ENCODE measurements at places on chromosomes 1 and 21. TPM values are rescaled to one million over a fixed set of nuclear protein-coding genes. Genes with fewer than 3 reads are reported as not detected.

GRCh38 chr1:99855914-99856450, 5.8 kb downstream of the AGL start:
- peak; percentile 3 for DNase-seq

- no peak for DNase-seq
These were observed 5.7 kb downstream of the QSOX1 start for GRCh38 chr1:180160357-180160756.

- no peak for DNase-seq
These were observed 16.5 kb downstream of the RGL1 start for GRCh38 chr1:183821309-183821888.

DNA sequence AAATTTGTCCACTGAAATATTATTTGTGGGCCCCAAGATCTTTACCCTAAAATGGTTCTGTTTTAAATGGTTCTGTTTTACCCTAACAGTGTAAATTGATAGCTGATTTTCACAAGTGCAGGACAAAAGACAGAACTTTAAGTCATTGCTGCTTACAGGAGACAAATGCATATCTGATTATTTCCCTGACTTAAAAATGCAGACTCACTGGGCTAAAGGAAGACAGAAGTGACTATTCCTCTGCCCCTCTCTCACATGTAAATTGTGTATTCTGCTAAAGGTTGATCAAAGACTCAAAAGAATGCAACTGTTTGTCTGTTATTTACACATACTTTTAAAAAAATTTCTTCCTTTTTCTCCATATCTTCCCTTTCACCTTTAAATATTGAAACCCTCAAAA, 12.7 kb downstream of the FCRL5 start:
- DNase-seq: no peak

DNA sequence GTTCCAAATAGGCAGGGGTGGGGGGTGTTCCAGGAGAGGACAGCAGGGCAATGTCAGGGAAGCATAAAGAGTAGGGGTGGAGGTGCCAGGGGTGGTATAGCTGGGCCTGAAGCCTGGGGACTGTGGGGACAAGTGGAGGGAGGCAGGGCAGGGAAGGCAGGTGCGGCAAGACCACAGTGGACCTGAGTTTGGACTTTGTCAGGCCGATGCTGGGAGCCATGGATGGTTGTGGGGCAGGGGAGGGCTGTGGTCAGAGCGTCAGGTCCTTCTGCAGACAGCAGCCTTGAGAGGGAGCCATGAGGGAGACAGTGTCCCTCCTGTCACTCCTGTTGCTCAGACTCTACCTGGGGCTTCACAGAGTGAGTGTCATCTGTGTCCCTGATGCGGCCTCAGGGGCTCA, 320.3 kb downstream of the PTPRU start:
- DNase-seq: no peak

- peak; percentile 19 for DNase-seq
These were observed at the start of gene PIK3CD for GRCh38 chr1:9651565-9652378. PIK3CD (plus strand) TSS chr1:9651731; CDS start chr1:9710456, 58,725 bp downstream.

- DNase-seq: no peak
These were observed 60.4 kb downstream of the LEPR start for GRCh38 chr1:65480684-65481405.

- no peak for DNase-seq
These were observed 13.7 kb upstream of the CCN1 start for GRCh38 chr1:85566890-85567289.

- peak; percentile 37 for DNase-seq
These were observed 520 bp downstream of the TMEM201 start for GRCh38 chr1:9589144-9589718.

- no peak for DNase-seq
These were observed 3.0 kb downstream of the BRDT start for GRCh38 chr1:91952187-91952586.

GRCh38 chr1:2047749-2048729, 2.2 kb upstream of the PRKCZ start:
- DNase-seq: no peak

- no peak for DNase-seq
These were observed 31.4 kb upstream of the LMX1A start for GRCh38 chr1:165387961-165388360.

DNA sequence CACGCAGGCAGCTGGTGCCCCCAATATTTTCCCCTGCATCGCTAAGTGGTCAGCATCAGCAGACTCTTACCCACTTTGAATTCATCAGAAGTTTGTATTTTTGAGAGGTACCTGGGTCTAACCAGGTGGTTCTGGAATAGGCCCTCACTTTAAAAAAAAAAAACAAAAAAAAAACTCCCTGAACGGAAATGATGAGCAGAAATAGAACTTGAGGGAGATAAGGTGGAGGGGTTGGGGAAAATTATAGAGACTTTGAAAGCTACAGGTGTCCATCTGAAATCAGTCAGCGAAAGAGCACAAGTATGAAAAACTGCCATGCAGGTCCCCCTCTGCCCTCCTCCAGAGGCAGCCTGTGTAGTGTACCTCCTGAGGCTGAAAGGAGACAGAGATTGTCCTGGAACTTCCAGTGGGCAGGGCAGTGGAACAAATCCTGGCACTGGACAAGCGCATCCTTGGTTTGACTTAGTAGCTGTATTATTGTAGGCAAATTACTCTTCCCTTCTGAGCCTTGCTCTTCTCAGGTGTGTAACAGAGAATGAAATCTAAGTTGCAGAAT, 1.2 kb downstream of the SLAMF7 start:
- no peak for DNase-seq

DNA sequence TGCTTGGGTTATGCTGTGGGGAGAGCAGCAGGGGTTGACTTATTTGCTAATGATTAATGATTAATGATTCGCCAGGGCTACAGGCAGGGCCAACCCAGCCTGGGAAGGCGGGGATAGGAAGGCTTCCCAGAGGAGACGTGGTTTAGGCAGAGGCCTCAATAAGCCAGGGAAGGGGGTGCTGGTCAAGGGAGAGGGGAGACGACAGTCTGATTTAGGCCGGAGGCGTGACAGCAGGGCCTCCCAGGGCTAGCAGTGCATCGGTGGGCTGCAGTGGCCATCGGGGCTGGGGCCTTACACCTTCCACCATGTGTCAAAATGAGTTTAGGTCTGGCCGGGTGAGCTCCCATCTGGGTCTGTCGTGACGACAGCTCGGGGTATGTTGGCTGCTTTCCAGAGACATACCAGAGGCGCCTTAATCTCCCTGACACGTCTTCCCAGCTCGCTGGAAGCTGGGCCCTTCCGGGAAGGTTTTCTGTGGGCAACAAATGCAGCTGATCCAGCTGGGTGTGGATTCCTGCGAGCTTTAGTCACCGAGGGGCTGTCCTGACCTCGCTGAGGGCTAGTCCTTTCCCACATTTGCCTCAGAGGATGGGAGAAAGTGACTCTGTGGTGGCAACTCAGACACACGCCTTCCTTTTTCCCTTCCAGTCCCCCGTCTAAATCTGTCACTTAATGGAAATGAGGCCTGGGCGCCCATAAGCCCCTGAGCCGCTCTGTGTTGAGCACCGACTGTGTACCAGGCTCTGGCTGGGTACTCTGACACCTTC, 3.7 kb upstream of the SLC1A7 start:
- peak; percentile 100 for DNase-seq

- DNase-seq: peak; percentile 63
These were observed 587 bp downstream of the SCNM1 start for GRCh38 chr1:151166505-151166956.

DNA sequence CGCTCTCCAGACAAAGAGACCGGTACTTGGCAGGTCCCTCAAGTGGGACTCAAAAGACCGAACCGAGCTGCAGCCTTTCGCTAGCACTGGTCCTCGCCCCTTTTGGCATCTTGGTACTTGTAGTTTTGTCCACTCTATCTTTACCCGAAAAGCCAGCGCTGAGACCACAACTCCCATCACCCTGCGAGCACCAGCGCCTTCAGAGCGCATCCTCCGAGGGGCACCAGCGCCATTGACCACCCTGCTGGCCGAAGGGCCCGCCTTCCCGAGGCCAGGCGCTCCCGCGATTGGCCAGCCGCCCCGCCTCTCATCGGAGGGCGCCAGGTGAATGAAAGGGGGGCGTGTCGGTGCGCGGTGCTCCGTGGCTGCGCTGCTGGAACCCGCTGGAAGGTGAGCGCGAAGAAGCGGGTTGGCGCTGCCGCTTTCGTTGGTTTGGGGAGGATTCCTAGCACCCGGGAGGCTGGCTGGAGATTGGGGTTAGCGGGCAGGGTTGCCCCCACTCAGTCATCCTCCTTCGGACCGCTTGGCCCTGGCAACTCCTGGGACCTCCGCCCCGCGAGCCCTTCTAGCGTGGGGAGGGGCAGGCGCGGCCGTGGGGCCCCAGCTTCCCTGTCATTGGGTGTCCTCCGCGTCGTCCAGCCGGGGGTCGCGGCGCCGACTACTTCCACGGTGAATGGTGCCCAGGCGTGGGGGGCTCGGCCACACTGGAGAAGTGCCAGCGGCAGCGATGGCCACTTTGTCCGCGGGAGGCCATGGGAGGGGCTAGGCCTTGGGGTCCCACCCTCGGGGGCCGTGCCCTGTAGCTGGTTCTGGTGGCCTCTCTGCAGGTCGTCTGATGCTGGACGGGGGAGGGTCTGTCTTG, at the start of gene ZBTB8B:
TSS of gene ZBTB8B (plus strand) at position 357 of the 862 bp plus-strand sequence. CDS start 5,553 bp downstream, outside the sequence.
- DNase-seq: peak; percentile 68

DNA sequence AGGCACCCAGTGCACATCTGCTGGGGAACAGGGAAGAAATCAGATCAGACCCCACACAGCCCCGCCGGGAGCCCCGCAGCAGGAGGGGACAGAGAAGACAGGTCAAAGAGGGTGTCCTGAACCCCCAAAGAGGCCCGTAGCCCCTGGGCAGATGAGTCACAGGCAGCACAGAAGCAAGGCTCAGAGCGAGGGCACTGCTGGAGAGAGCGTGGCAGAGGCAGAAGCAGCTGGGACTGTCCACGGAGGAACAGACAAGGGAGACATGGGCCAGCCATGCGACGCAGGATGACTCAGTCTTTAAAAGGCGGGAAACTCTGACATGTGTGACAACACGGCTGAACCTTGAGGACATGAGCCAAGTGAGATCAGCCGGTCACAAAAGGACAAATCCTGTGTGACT, 14.5 kb upstream of the PRDM16 start:
- DNase-seq: no peak

- no peak for DNase-seq
These were observed 35.1 kb upstream of the IFFO2 start for GRCh38 chr1:18991585-18991984.

DNA sequence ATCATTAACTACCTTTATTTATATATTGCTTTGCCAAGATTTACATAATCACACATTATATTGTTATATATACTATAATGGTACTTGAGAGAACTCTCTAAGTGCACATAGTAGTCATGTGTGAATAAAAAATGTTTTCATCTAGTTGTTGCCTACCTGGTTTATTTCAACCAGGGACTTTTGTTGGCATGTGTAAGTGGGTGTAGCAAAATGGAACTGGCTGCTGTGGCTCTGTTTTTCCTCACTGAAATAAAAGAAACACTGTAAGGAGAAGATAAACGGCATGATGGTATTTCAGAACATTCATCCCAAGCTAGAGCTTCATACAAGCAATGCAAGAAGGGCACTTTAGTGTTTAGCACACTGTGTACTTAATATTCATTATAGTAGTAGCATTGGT, 14.9 kb downstream of the RBBP4 start:
- no peak for DNase-seq

- DNase-seq: peak; percentile 66
These were observed 28.2 kb downstream of the TCEANC2 start for GRCh38 chr1:54081306-54082270.

- DNase-seq: peak; percentile 74
These were observed 309 bp downstream of the NSL1 start for GRCh38 chr1:212791261-212791675.

DNA sequence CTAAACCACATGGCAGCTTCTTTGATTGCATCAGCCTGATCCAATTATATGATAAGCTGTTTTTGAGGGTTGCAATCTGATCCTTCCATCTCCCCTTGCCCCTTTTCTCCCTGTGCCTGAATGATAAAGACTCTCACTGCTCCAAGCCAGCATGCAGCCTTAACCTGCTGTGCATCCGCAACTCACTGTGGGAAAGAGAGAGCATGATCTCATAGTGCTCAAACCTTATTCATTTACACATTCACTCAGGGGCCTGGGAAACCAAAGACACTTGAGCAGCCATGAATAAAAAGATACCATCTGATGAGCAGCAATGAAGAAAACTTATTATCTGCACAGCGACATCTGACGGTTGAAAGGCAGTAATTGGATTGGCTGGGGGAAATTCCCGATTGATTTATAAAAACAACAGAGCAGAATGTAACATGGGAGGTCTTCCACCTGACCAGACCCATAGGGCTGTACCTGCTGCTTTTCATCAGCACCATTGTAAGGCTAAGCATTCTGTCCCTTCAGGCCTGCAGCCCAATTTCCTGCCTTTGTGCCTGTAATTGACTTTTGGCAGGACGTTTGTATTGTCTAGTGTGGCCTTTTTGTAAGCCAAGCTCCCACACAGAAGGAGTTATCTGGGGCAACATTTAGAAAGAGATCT, 62.5 kb downstream of the KIAA0040 start:
- DNase-seq: peak; percentile 2

- DNase-seq: no peak
These were observed 1.6 kb upstream of the GREM2 start for GRCh38 chr1:240613356-240614142.

DNA sequence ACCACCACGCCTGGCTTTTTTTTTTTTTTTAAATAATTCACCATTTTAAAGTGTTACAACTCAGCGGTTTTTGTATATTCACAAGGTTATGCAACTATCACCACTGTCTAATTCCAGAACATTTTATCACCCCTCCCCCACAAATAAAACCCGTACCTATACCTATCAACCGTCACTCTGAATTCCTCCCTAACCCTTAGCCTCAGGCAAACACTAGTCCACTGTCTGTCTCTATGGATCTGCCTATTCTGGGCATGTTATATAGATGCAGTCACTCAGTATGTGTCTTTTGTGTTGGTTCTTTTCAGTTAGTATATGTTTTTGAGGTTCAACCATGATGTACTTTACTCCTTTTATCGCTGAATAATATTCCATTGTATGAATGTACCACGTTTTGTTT, 19.3 kb upstream of the GRHL3 start:
- no peak for DNase-seq

DNA sequence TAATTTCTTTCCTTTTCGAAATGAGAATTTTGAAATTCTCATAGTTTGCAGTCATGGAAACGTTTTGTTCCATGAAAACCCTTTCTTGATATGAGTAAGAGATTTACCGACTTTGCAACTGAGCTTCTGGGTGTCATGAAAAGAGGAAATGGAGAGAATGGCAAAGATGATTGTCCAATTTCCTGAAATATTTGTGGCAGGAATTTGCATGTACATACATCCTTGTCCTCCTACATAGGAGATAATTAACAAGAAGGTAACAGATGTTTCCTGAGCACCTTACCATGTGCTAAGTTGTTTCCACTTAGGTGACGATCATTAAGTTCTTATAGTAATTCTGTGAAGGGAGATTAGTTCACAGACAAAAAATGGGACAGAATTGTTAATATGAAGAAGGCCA, 170.7 kb downstream of the NEGR1 start:
- DNase-seq: no peak

The SLC25A34 gene
- 0.77 TPM for total RNA-seq

The E2F2 gene
- 0.17 TPM for total RNA-seq

The IL10 gene
- total RNA-seq: not detected

The ITLN1 gene
- not detected for total RNA-seq

The GNG12 gene
- 103 TPM for total RNA-seq

The LYPD8 gene
- total RNA-seq: not detected

The IL12RB2 gene
- total RNA-seq: not detected

The PADI2 gene
- total RNA-seq: not detected

The CFAP57 gene
- 0.17 TPM for total RNA-seq

The GAS5 gene
- total RNA-seq: 1,016 TPM

The GRIK1 gene
- total RNA-seq: not detected

The LCE2B gene
- total RNA-seq: not detected

The L1TD1 gene
- 0.26 TPM for total RNA-seq

The FMOD gene
- total RNA-seq: 3.3 TPM

The CENPF gene
- 2.3 TPM for total RNA-seq

The TRNP1 gene
- 10.8 TPM for total RNA-seq

All from fibroblast of lung (primary cell).